Mucosa of descending colon (tissue), 3 donors: ENCODE measurements at places on chromosomes 11 and 22. TPM values are rescaled to one million over a fixed set of nuclear protein-coding genes. Genes with fewer than 3 reads are reported as not detected.

GRCh38 chr11:841981-842369 lies 354 bp downstream of the POLR2L start:
- DNase-seq, result no peak

GRCh38 chr11:19975414-19975990 lies 184.8 kb downstream of the DBX1 start:
- DNase-seq, result no peak

DNA sequence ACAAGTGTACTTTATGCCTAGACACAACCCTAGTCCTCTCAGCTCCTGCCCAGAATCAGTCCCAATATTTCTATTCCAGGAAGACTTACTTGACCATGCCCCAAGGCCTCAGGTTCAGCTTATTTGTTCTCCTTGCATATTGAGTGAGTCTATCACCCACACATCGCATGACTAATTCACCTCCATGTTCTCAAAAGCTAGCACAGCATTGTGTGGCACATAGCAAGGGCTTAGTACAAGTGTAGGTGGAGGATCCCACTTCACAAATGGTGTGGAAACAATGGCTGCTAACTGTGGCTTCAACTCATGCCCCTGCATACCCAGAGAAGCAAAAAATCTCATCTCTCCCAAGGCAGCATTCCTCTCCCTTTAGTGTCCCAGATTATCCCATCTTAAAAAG lies 602.6 kb upstream of the API5 start:
- DNase-seq, result no peak

SCGB1A1 gene
- not detected for total RNA-seq
